ENCODE measurements at places on chromosomes 5 and 9.

DNA sequence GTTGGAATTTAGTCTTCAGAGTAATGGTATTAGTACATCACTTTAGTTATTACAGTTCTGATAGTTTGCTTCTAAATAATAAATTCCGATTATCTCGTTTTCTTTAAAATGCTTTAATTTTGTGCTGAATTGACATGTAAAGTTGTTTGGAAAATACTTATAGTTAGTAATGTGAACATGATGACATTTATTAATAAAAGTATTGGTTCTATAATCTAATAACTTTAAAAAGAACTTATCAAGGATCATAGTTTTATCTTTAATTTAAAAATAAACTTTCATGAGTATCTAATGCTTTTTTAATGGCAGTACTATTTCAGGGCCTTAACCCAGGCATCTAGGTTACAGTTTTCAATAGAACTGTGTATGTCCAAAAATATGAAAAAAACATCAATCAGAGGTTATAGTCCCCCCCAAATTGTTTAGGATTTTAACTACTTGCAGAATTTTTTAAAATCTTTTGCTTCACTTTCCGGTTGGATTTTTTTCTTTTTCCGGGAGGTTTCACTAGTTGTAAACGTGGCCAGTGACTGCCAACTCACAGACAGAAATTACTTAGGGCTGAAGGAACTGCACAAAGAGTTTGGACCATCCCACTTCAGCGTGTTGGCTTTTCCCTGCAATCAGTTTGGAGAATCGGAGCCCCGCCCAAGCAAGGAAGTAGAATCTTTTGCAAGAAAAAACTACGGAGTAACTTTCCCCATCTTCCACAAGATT, 680 bp downstream of the GPX8 start:
- peak; percentile 47 for DNase-seq

DNA sequence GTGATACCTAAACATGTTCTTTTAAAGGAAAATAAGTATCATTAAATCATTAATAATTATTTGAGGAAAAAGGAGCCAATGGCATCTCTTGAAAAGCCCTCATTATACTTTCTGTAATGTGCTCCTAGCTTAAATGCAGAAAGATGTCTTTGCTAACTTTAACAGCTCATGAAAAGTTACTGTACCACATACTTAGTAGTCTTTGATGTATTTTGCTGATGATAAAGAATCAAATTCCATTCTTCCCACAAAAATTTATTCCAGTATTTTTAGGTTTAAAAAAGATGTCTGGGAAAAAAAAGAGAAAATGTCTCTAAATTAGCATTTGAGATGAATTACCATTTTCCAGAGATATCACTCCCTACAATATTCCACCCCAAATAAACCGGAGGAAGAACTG, 112.5 kb downstream of the PPP2R2B start:
- DNase-seq = no peak

GRCh38 chr5:123628860-123629544, 117.0 kb downstream of the CSNK1G3 start:
- DNase-seq = no peak

GRCh38 chr5:123543438-123543837, 31.5 kb downstream of the CSNK1G3 start:
- DNase-seq = no peak

DNA sequence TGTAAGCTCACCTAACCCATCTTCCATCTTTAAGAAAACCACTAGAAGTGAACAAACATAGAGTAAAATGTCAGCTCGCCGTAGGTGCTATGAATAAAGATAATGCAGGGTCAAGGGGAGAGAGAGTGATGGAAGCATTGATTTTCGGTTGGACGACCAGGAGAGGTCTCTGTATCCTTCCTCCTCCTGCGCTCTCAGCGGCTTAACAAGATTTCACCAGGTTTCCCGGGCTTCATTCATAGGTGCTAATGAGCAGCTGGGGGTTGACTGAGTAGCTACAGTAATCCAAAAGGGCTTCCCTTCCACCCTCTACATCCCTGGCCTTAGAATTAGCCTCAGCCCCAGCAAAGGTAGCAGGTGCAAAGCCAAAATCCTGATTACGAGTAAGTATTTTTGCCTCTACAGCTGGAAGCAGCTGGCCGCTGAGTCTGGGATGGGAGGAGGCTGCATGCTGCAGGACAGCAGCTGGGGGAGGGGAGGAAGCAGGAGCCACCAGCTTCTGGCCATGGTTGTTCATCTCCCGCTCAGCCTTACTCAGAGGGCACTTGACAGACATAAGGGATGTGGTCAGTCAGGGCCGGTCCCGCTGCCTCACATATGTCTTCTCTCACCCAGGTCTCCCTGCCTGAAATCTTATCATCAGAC, 112.0 kb upstream of the IL12B start:
- no peak for DNase-seq

Data from suppressor macrophage (primary cell).